Bronchus fibroblast of lung (primary cell): ENCODE measurements at places on chromosomes 2 and 18. TPM values are rescaled to one million over a fixed set of nuclear protein-coding genes. Genes with fewer than 3 reads are reported as not detected.

The DSG1 gene
- not detected in 2 replicates for total RNA-seq

The MATN3 gene
- 2.5 and 3.9 TPM in 2 replicates for total RNA-seq

The ASPRV1 gene
- 0.34 TPM in 1 of 2 replicates, not detected in the other for total RNA-seq

The KCNG3 gene
- total RNA-seq, result not detected in 2 replicates

The SLC30A3 gene
- total RNA-seq, result 0.15 and 0.34 TPM in 2 replicates

The ALKAL2 gene
- total RNA-seq, result not detected in 2 replicates

The REEP1 gene
- total RNA-seq, result 0.67 TPM in 1 of 2 replicates, not detected in the other

The ARL4C gene
- total RNA-seq, result 4.0 and 5.2 TPM in 2 replicates

The ZNF385B gene
- not detected in 2 replicates for total RNA-seq

The TXNDC2 gene
- not detected in 2 replicates for total RNA-seq

The ANKRD39 gene
- 28.7 and 29.4 TPM in 2 replicates for total RNA-seq

The CFC1 gene
- total RNA-seq, result not detected in 2 replicates

The UGT1A6 gene
- not detected in 2 replicates for total RNA-seq

The STAT1 gene
- total RNA-seq, result 32.7 and 34.0 TPM in 2 replicates

The UNC80 gene
- not detected in 2 replicates for total RNA-seq

The CRYBA2 gene
- total RNA-seq, result not detected in 2 replicates
